ENCODE measurements at places on chromosomes 2 and 18.
A peak's percentile ranks its signal among the peaks of the same experiment; 100 is the strongest.

DNA sequence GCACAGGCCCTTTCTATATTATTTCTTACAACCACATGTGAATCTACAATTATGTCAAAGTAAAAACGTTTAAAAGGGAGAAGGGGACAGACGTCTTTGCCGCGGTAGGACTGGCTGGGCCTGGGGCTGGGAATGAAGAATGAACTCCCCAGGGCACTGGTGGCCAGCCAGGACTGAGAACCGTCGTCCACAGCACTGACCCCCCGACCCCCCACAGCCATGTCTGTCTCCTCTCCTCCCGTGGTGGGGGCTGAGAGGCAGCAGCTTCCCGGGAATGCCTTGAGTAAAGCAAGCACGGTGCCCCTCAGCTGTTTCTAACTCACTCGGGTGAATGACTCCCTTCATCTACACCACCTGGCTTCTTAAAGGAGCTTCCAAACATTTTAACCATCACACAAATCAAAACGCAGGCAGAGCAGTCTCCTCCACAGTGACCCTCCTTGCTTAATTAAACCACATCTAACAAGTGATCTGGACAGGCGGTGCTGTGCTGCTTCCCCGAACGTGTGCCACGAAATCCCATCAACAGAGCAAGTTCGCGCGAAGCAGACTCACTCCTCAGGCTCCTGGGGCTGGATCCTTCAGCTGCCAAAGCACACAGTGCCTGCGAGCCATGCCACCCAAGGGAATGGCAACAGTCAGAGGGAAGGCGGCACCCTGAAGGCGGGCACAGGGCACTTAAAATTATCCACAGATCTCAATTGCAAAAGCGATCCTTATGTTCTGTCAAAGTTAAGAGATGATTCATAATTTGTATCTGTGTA lies 217.7 kb downstream of the EIPR1 start:
- no peak for DNase-seq

DNA sequence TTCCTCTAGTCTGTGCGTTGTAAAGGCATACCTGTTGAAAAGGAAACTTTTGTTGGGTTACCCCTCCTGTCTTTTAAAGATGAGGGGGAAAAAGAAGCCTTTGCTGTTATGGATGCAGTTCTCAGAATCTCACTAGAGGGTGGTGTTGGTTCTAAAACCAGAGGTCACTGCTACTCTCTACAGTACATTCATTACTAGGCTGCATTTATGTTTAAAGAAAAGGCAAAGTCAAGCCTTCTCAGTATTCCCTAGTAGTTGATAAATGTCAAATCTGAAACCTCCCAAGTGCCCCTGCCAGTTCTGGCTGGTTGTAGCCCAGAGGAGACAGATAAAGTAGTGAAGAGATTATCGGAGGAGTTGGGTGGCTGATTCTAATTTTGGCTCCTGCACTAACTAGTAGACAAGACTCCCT lies 1.4 kb upstream of the PLCL1 start:
- peak; percentile 60 for DNase-seq

- DNase-seq = no peak
These were observed 51.0 kb upstream of the GORASP2 start for GRCh38 chr2:170878066-170878465.

DNA sequence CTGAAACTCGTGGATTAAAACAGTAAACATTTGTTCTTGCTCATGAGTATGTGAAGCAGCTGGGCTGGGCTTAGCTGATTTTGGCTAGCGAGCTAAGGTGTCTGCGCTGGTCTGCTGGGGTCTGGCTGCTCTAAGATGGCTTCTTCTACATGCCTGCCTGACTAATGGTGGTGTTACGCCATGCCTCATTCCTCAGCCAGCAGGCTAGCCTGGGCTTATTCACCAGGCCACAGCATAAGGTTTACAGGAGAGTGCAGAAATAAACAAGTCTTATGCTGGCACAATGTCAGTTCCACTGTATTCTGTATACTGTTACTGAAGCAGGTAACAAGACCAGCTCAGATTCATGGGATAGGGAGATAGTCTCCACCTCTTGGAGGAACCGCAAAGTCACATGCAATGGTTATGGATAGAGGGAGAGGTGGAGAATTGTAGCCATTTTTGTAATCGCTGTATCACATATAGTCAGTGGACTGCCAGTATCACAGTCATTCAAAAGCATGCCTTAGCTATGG lies 80.0 kb downstream of the RHBDD1 start:
- DNase-seq = no peak

GRCh38 chr2:65061910-65062339 lies 5.7 kb downstream of the CEP68 start:
- DNase-seq = no peak

- no peak for DNase-seq
These were observed 63.7 kb upstream of the BCL2L11 start for GRCh38 chr2:111057045-111057444.

DNA sequence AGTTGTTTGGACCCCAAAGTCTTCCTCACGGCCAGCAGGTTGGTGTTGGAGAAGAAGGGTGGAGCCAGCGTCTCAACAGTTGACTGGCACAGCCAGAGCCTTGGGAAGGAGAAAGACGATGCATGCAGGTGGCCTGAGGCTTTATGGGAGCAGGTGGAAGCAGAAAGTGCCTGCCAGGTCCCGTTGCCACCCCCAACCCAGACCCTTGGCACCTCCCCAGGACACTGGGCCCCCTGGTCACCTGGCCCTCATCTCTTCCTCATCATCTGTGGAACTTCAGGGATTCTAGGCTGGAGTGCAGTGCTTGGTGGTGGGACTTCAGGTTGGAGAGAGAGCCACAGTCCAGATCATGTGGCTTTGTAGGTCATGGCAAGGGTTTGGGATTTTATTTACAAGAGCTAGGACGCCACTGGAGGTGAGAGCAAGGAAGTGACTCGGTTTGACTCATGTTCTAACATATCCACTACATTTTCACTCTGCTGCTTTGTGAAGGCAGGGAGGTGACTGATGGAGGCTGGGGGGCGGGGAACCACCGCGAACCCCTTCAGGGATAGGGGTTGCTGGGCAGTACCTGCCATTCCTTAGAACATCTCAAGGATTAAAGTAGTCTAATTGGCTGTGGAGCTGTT lies 62.5 kb upstream of the B3GNT7 start:
- no peak for DNase-seq

DNA sequence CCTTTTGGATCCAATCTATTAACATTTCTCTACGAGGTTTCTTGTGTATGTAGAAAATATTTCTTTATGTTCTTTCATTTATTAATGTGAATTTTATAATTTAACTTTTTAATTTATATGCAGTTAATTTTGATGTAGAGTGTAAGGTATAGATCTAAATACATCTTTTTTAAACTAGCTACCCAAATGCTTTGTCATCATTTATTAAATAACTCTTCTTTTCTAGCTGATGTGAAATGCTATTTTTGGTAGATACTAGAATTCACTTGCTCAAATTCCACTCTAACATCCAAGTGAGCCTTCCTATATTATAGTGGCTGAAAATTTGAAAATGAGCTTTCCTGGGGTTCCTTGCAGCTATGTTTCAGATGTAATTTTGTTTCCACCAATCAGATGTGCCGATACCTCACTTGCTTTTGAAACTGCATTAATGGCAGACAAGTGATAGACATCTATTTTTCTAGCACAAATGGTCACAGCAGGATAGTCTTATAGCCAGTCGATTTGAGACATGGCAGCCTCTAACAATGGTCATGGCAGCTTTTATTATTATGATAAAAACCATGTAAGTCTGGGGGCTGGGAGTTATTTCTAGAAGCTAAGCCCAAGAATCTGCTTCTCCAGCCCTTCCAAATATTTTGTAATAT lies 10.9 kb upstream of the ICOS start:
- no peak for DNase-seq

- no peak for DNase-seq
These were observed 271.5 kb upstream of the SIX2 start for GRCh38 chr2:45280794-45281193.

- no peak for DNase-seq
These were observed 206.9 kb upstream of the SPRED2 start for GRCh38 chr2:65639156-65639864.

GRCh38 chr2:175012516-175012915 lies 7.3 kb upstream of the CHN1 start:
- DNase-seq = no peak

GRCh38 chr2:120509991-120510735 lies 164.2 kb downstream of the INHBB start:
- no peak for DNase-seq

DNA sequence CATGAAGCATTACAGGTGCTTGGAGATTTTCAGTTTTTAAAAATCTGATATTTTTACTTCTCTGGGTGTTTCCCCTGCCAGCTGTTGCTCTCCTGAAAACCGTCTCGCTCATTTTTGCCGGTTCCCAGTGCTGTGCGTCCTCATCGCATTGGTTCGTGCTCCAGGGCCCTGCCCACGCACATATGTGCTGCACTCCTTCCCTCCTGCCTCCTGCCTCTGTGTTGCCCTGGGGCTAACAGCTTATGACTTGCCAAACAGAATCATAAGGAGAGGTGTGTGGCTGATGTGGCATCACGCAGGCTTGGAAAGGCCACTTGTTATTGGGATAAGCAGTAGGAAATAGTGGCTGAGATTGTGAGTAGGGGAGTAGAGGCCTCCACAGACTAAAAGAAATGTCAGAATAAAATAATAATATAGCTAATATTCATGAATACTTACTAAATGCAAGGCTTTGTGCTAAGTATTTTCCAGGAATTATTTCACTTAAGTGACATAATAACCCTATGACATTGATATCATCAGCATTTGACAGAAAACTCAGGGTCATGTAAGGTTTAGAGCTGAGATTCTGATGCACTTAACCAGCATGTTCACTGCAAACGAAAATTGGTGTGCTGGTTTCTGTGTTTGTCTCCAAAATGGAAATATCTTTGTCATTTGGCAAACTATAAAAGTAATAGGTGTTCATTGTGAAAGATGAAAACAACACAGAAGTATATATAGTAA lies 53.5 kb downstream of the SLC4A1AP start:
- no peak for DNase-seq

DNA sequence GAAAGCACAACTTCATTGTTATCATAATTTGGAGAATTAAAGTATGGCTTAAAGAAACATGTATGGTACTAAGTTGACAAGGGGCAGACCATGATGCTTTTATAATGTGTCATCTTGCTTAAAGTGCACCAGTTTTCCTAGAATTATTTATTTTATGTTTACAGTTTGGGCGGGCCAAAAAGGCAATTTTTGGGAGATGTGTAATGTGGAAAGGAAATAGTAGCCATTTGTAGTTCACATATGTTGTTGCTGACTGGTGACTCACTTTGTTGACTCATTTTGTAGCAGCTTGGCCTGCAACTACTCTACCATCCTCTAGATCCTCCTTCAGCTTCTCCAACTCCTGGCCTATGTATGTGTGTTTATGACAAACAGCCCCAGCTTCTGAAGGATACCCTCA lies 7.7 kb downstream of the ZSCAN30 start:
- no peak for DNase-seq
